ENCODE measurements at places on chromosomes 7 and 10.

DNA sequence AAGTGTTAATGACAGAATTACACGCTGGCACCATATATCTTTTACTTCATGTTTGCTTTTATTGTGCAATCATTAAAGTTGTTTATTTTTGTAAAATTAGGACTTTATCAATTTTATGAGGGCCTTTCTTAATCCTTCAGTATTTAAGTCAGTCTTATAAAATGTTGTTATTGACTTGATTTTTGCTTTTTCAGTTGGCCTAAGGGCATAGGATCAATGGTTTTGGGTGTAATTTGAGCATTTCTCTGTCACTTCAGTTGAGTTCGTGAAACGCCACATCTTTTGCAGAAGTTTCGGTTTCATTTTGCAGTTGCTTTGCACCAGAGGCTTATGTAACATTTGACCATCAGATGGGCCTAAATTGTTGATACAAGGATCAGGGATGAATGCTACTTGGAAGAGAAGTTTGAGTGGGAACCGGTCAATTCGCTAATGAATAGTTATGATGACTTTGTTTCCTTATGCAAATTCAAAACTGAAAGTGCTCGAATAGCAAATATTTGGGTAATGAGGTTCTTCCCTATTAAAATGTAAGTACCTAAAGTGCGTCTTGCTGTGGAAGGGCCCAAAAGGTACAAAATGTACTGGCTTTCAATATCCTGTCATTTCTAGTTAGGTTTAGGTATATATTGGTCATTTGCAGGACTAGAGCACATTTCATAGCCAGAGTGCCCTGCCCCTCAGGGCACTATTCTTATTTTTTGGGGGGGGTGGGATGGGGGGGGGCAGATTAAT, 340.9 kb downstream of the LRMDA start:
- peak; percentile 16 for DNase-seq

DNA sequence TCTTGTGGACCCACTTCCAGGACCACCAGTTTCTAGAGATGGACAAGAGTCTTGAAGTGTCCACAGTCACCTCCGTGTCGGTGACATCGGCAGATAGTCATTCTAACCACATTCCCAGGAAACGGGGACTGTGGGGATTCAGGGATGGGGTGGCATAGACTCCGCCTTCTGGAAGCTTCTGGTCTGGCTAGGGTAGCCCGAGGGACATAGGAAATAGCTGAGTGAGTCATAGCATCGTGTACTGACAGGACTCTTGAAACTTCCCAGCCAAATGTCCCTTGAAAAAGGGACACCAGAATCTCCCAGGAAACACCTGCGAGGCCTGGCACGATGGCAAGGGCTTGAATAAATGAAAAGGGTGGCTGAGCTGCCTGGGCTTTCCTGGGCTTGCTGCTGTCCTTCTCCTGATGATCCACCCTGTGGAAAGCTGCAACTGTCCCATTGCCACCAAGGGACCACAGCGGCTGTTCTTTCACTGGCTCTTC, 84.1 kb upstream of the LRRC4 start:
- DNase-seq: no peak

- no peak for DNase-seq
Measured at GRCh38 chr10:78254013-78254412, 220.3 kb downstream of the RPS24 start.

- DNase-seq: peak; percentile 59
Measured at GRCh38 chr7:95476904-95477594, 8.7 kb upstream of the ASB4 start.

GRCh38 chr10:51103554-51104217, 29.4 kb downstream of the PRKG1 start:
- no peak for DNase-seq

- DNase-seq: no peak
Measured at GRCh38 chr7:467393-467828, 52.2 kb downstream of the PDGFA start.

DNA sequence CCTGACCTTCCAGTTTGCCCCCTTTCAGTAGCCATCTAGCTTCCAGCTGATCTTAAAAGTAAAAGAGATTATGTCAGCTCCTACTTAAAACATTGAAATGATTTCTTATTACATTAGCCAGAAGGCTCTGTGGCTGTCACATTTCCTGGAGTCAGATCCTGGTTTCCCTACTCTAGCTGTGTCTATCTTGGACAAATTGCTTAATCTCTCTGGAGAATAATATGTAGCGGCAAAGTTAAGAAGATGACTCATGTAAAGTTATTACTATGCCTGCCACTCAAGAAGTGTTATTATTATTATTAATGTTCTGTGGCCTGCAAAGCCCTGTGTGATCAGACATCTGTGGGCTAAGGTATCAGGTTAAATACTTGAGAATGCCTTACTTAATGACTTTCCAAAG, 107.2 kb downstream of the RUNDC3B start:
- DNase-seq: no peak
